ENCODE measurements at places on chromosomes 2 and 18.

GRCh38 chr2:118059919-118060478, 28.3 kb upstream of the INSIG2 start:
- DNase-seq, result no peak

DNA sequence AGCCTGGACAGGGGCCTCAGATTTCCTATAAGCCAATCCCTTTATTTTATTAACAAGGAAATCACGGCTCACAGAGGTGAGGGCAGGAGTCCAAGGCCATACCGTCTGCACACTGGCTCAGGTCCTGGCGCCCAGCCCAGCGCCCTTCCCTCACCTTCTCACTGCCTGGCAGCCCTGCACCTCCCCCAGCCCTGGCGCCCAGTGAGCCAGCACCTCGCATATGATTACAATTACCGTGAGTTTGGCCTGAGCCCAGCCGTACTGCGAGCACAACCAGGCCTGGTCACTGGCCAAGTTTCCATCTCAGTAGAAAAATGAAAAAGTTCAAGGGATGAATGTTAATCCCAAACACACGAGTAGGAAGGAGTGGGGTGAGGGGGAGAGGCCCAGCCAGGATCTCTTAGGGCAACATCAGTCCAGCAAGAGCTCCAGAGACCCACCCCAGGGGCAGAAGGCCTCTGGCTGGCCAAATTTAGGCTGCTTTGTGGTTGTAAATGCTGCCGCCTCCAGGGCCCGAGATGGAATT, 68.4 kb downstream of the MCFD2 start:
- DNase-seq, result no peak

- DNase-seq, result no peak
These were observed 23.9 kb downstream of the GAREM1 start for GRCh38 chr18:32446780-32447179.

DNA sequence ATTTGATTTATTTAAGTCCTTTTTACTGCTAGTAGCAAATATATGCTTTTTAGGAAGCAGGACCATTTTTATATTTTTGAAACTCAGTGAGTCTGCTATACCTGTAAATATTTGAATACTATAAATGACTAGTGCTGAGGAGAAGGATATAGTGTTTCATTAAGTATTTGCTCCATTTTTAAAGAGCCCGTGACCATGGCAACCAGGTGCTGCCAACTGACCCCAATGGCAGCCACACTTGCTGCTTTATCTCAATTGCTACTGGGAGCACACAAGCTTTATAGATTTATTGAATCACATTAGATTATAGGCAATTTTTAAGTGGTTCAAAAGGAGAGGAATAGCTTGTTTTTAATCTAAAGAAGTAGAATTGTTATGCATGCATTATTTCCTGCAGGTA, 142.0 kb downstream of the SCG2 start:
- DNase-seq, result no peak
